D341Med (cell line): ENCODE measurements at places on chromosomes 1 and 21.
A peak's percentile ranks its signal among the peaks of the same experiment; 100 is the strongest.

- DNase-seq: no peak
Observed at GRCh38 chr1:209354840-209355165, 228.7 kb upstream of the CAMK1G start.

- DNase-seq: no peak
Observed at GRCh38 chr1:22805672-22806038, 95.0 kb downstream of the EPHB2 start.

GRCh38 chr1:164602480-164603093 is 43.6 kb downstream of the PBX1 start:
- no peak for DNase-seq

DNA sequence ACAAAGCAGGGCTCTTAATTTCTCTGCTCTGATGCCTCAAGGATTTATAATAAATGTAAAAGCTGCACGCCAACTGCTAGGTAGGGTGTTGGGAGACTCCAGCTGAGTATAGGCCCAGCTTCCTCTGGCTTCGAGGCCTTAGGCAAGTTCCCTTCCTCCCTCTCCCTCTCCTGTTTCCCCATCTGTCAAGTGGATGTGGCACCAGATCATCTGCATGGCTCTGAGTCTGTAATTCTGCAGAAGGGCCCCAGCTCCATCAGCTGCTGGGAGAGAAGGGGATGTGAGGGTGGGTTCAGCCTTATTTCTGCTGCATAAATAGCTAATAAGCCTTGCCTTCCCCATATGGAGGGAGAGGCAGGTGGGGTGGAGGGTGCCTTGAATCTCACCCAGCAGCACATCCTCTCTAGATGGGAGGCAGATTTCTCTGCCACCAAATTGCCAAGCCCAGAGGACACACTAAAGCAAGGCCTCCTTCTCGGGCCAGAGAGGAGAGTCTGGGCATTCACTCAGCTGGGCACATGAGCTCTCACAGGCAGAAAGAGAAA is 3.8 kb downstream of the TRIM62 start:
- DNase-seq: no peak

DNA sequence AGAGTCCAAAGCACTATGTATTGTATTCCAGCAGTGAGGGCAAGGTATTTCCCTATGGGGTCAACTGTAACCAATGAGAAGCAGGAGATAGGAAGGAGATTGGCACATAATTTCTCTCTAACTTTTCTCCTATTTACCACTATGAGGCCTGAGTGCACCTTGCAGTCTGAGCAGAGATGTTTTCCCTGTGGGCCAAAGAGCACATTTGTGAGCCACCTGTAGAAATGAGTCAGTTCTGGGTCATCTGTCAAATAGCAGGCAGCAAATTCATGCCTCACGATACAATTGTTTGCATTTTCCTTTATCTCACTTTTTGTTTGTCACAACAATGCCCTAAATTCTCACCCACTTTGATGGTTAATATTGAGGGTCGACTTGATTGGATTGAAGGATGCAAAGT is 547.2 kb upstream of the NCAM2 start:
- no peak for DNase-seq

- no peak for DNase-seq
Observed at GRCh38 chr1:61348025-61348665, 265.8 kb downstream of the NFIA start.

DNA sequence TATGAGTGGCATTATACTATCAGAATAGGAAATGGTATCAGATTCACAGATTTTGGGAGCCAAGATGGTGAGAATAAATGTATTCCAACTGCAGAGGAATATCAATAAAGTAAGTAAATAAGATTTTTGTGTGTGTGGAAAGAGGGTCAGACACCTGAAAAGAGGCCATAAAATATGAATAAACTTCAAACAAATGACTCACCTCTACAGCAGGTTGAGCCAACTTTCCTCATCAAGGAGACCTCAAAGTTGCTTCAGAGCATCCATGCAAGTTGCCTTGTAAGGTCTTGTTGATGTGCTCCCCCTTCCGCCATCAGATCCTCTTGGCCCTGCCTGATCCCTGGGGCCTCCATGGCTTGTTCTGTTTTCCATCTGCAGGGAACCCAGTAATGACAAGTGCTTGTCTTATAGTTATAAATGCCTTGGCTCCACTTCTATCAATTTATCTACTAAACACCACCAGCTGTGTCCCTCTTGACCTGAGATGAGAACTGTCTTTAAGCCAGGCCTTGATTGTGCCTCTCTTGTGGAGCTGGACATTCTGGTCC is 775.6 kb downstream of the LTN1 start:
- DNase-seq: no peak

DNA sequence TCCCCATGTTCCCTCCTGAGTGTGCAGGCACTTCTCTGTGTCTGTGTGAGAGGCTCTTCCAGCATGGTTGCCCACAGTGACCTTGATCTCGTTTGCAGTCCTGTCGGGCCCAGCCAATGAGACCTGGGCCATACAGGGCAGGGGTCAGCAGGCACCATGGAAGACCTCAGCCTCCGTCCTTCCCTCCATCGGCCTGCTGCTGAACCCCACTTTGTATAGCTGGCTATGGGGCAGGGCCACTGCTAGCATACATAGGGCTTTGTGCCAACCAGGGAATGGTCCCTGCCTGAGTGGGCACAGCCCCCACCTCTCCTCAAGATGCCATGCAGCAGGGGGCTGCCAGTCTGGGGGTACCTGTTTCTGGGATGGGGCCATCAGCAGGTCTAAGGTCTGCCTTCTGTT is 3.8 kb downstream of the C1orf35 start:
- peak; percentile 15 for DNase-seq

- no peak for DNase-seq
Observed at GRCh38 chr1:1137256-1138045, 21.6 kb upstream of the C1orf159 start.
